Endothelial cell of umbilical vein (primary cell): ENCODE measurements at places on chromosomes 12 and 14. TPM values are rescaled to one million over a fixed set of nuclear protein-coding genes. Genes with fewer than 3 reads are reported as not detected.
A peak's percentile ranks its signal among the peaks of the same experiment; 100 is the strongest.

ANHX gene
- not detected in 2 replicates for total RNA-seq

IL23A gene
- total RNA-seq = not detected in 2 replicates

DNA sequence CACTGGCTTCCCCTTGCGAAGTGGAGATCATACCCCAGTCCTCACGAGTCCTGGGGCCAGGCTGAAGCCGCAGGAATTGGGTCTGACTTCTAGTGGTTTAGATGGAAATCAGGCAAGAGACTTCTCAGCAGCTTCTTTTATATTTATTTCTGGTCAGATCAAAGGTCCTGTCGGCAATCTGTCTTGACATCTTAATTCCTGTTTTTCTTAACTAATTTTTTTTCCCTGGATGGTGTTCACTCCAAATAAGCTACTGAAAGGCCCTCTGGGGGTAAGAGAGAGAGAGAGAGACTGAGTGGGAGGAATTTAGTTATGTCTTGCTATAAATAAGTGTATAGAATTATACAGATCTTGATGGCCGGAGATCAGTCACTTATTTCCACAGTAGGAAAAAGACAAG is 698.7 kb upstream of the TBX3 start:
- H3K27me3 ChIP-seq = no peaks in the 10 kb centered on the region
- no peak for DNase-seq

DNA sequence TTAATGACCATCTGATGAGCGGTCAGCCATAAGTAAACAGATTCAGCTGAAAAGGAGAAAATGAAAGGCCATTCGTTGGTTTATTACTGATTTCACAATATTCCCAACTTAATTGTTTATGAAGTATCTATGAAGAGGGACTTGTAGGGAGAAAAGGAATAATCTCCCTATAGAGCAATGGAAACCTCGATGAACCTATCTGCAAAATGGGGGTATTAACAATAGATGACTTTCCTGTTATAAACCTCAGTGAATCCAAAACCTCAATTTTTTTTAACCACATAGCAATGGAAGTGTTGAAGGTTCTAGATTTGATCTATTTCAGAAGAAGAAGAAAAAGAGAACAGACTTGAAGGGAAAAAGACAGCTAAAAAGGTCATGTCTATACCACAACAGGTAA is 2.0 kb downstream of the WIF1 start:
- no peaks in the 10 kb centered on the region for H3K36me3 ChIP-seq
- no peak for DNase-seq
- peaks cover 2% of the 10 kb centered on the region for H3K4me1 ChIP-seq
- H3K4me3 ChIP-seq = no peak overlapping the region
- H3K27me3 ChIP-seq = peaks cover 27% of the 10 kb centered on the region

DNA sequence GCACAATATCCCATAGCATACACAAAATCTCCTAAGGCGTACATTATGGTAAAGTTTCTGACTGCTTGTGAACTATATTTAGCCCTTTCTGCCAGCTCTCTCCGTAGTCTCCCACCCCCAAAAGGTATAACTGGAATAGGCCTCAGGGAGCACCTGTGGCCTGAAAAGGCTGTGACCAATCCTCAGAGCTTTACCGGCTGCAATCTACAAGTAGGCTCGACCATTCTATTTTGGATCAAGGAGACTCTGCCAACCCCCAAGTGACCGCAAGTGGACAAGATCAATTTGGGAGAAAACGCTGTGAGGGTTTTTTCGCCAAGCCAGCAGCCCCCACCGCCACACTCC is 1.2 kb downstream of the PPTC7 start:
- no peaks in the 10 kb centered on the region for H3K27me3 ChIP-seq
- H3K36me3 ChIP-seq = no peaks in the 10 kb centered on the region
- peak overlapping the region; percentile 77 for H3K4me3 ChIP-seq
- H3K4me1 ChIP-seq = peaks cover 39% of the 10 kb centered on the region
- no peak for DNase-seq

- no peaks in the 10 kb centered on the region for H3K27me3 ChIP-seq
- no peak overlapping the region for H3K27ac ChIP-seq
- H3K36me3 ChIP-seq = no peaks in the 10 kb centered on the region
These were observed 232.5 kb downstream of the SLC41A2 start for GRCh38 chr12:104725610-104726009.

GRCh38 chr14:97056086-97056485 is 258.9 kb downstream of the VRK1 start:
- H3K4me1 ChIP-seq = no peaks in the 10 kb centered on the region
- H3K27me3 ChIP-seq = no peaks in the 10 kb centered on the region
- no peak for DNase-seq
- no peak overlapping the region for H3K4me3 ChIP-seq

DNA sequence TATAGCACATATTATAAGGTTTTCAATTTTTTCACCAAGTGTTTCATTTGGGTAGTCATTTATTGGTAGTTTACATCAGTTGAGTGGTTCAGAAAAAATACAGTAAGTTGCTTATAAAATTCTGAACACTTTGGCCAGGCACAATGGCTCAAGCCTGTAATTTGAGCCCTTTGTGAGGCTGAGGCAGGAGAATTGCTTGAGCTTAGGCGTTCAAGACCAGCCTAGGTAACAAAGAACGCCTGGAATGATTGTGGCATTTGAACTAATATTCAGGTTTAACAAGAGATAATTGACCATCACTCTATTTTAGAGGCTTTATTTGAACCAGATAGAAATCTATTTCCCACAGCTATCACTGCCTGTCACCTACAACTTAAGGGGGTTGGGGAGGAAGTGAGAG is 22.7 kb downstream of the HIF1A start:
- DNase-seq = no peak
- H3K27ac ChIP-seq = no peak overlapping the region
- peaks cover 17% of the 10 kb centered on the region for H3K4me1 ChIP-seq
- H3K27me3 ChIP-seq = no peaks in the 10 kb centered on the region

- peak overlapping the region; percentile 88 for H3K4me3 ChIP-seq
- peaks cover 2% of the 10 kb centered on the region for H3K36me3 ChIP-seq
- peak; percentile 52 for DNase-seq
- H3K4me1 ChIP-seq = peaks cover 39% of the 10 kb centered on the region
These were observed 2.3 kb downstream of the LTBP2 start for GRCh38 chr14:74609721-74610120.

GRCh38 chr12:94592080-94592479 is 58.3 kb downstream of the TMCC3 start:
- peak overlapping the region; percentile 83 for H3K27ac ChIP-seq
- H3K36me3 ChIP-seq = no peaks in the 10 kb centered on the region
- H3K27me3 ChIP-seq = no peaks in the 10 kb centered on the region
- H3K4me3 ChIP-seq = no peak overlapping the region
- peaks cover 72% of the 10 kb centered on the region for H3K4me1 ChIP-seq
- peak; percentile 93 for DNase-seq

DNA sequence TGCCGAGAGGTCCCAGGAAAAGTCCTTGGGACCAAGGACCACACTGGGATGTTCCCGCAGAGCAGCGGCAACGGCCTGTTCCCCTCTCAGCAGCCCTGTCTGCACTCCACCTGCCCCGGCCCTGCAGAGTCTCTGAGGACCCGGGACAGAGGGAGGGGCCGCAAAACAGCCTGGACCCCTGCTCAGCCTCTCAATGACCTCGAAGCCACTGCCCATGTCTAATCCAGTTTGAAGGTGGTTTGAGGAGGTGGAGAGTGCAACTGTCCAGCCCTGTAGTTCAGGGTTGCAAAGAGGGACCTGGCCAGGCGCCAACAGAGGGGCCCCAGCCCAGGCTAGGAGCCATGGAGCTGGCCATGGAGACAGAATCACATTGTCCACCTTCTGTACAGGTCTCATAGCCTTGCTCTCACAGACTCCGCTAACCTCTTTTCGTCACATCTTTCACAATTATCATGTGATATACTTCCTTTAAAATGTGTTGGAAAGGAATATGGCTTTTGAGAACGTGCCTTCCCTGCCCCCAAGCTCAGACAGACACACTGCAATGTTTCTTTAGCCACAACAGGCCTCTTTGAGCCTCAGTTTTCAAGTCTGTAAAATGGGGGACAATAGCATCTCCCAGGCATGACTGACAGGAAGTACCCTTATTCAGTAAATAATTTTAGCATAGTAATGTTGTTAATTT is 49.3 kb downstream of the ACTN1 start:
- H3K27ac ChIP-seq = no peak overlapping the region
- no peak overlapping the region for H3K4me3 ChIP-seq
- peaks cover 12% of the 10 kb centered on the region for H3K36me3 ChIP-seq
- no peaks in the 10 kb centered on the region for H3K4me1 ChIP-seq
- H3K27me3 ChIP-seq = no peaks in the 10 kb centered on the region

GRCh38 chr12:81303935-81304334 is 226.1 kb downstream of the ACSS3 start:
- H3K4me3 ChIP-seq = no peak overlapping the region
- H3K36me3 ChIP-seq = no peaks in the 10 kb centered on the region
- no peaks in the 10 kb centered on the region for H3K27me3 ChIP-seq
- H3K4me1 ChIP-seq = no peaks in the 10 kb centered on the region

GRCh38 chr12:40382217-40382616 is 157.4 kb downstream of the LRRK2 start:
- DNase-seq = no peak
- no peaks in the 10 kb centered on the region for H3K27me3 ChIP-seq
- H3K4me1 ChIP-seq = no peaks in the 10 kb centered on the region
- H3K36me3 ChIP-seq = no peaks in the 10 kb centered on the region
- H3K27ac ChIP-seq = no peak overlapping the region
- H3K4me3 ChIP-seq = no peak overlapping the region
